ENCODE measurements at places on chromosomes 4 and X. TPM values are rescaled to one million over a fixed set of nuclear protein-coding genes. Genes with fewer than 3 reads are reported as not detected.

DNA sequence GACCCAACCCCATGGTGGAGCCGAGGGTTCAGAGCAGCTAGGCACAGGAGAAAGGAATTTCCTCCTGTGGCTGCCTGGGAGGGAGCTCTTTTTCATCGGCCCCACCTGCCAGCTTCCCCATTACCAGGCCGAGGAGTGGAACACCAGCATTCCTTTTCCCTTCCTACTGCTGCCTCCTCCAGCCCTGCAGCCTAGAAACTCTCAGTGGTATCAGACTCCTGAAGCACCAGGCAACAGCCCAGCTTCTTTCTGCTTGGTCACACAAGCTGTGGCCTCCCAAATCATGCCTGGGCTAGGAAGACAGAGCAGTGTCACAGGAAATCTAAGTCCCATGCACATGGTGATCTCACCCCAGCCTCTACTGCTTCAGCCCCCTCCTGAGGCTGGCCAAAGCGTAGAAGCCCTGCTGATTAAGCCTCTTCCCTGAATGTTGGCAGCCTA is 30.1 kb downstream of the RTL5 start:
- no peak for DNase-seq

DNA sequence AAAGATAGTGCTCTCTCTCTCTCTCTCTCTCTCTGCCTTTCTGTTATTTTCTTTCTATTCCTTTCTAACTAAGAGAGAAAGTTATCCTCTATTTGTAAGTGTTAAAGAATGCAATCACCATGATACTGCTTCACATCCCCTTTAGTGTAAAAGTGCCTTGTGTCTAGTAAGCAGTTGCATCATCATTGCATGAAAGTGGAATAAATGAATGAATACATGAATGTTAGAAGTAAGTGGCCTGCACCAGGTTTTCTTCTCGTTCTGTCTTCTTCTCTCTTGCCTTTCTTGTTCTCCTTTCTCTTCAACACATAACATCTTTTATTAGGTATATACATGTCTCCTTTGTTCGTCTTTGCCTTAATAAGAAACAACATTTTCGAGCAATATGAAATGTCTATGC is 35.2 kb downstream of the TRIM2 start:
- DNase-seq = no peak

MXRA5 gene
- total RNA-seq = not detected

STARD8 gene
- 1.0 TPM for total RNA-seq

GRCh38 chrX:70301716-70302115 is 11.8 kb downstream of the KIF4A start:
- DNase-seq = no peak

ANKRD50 gene
- total RNA-seq = 47.6 TPM

DNA sequence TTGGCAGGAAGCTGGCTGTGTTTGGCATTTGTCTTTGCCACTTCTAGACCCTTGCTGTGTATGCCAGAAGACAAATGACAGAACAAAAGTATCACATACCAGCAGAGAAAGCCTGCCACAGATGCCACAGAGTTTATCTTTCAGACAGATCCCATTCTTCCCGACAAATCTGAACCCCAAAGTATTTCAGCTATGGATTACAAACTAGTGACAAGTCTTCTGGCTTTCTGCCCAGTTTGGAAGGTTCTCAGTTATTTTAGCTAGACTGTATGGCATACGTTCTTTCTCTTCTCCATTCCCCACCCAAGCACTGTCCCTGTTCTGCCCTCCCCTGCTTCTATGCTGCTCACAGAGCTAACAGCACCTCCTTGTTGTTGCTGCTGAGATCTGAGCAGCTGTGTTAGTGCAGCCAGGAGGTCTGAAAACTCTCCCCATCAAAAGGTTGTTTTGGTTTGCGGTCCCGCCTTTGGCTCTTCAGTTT is 236.7 kb downstream of the FRAS1 start:
- peak; percentile 61 for DNase-seq

DNA sequence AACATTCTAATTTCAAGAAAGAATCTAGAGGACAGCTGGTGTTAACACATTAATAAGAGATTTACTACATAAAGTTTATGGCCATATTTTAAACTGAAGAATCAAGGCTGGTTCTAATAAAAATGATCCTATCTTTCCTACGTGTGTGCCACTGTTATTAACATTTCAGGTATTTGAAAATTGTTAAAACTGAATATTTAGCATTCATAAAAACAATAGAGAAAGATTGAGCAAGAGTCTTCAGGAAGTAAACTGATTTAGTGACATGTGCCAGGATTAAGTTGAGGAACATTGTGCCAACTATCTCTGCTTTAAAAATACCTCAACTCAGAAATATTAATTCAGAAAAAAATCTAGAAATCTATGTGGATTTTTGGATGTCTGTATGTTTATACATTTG is 810.1 kb downstream of the FAT4 start:
- DNase-seq = no peak

DNA sequence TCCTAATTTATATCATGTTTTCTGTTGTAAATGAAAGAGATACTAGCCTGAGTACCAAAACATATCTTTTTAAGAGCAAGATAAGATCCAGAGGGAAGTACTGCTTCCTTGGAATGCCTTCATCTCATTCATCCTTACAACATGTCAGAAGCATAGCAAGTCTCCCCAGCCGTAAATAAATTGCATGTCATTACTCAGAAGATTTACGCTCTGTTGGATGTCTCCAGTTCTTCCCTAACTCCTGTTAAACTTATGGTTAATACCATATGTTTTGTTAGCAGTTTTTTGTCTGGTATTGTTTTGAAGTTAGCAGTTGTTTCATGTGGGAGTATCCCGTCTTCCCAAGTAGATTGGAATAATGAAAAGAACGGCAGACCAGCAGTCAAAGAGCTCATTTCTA is 7.5 kb upstream of the GPC3 start:
- DNase-seq = no peak

- DNase-seq = no peak
Measured at GRCh38 chr4:69832326-69833030, 27.5 kb downstream of the SULT1E1 start.

DNA sequence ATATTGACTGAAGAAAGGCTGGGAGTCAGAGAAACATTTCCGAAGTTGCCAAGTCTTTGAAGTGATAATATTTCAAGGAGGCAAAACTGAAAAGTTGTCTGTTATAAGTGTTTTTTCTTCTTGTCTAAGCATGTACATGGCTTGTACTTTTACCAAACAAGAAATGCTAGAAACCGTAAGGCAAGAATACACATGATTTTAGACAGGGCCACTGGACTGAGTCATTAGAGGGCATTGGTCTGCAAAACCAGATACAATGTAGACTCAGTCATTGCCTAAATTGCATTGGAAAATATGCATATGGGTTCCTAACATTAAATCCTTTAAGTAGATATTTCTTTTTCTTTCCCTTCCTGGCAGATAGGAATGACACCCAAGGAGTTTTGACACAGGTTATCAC is 284.9 kb upstream of the PUDP start:
- DNase-seq = no peak

DNA sequence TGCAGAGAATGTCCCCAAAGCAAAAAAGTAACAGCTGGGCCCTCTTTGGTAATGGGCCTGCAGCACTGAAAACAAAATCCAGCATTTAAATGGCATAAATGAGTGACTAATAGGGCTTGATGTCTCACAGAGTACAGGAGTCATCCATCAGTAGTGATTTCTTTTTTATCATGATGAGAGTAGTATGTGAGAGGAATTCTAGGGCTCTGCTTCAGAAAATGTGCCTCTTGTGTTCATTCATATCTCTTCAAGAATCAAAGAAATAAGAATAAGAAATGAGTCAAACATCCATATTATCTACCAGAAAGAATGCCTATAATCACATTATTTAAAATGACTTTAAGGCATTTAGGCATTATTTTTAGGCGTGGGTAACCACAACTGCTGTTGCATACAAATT is 792.9 kb upstream of the HTR2C start:
- DNase-seq = no peak

DNA sequence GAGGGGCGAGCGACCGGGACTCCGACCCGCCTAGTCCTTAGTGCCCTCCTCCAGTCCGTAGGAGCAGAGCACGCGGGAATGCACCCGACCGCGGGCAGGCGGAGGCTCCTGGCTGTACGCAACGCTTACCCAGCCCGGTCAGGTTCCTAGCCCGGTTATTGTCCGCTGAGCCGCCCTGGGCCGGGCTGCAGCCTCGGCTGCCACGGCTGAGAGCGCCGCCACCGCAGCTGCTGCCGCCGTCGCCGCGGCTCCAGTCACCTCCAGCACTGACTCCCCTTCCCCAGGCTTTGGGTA is at the start of gene AMER1:
TSS of gene AMER1 (minus strand) at position 268 of the 294 bp plus-strand sequence. CDS start 12,422 bp downstream, outside the sequence.
- DNase-seq = no peak

TDO2 gene
- not detected for total RNA-seq

DNA sequence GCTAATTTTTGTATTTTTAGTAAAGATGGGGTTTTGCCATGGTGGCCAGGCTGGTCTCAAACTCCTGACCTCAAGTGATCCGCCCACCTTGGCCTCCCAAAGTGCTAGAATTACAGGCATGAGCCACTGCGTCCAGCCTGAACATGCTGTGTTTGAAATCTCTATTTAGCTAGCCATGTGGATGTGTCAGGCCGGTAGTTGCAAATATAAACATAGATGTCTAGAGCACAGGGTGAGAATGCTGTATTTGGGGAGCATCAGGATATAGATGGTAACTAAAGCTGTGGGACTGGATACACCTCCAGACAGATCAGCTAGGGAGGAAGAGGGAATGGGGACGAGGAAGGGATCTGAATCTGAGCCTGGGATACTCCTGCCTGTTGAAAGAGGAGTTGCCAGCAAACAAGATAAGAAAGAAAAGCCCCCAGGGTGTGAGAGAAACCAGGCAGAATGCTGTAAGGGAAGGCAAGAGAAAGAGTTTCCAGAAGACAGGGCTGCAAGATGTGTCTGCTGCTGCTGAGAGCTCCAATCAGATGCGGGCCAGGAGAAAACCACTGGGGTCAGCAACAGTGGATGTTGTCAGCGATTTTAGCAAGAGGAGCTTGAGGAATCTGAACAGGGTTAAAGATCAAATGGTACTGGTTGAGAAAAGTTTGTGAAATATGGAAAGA is 177.4 kb downstream of the PALLD start:
- no peak for DNase-seq

DNA sequence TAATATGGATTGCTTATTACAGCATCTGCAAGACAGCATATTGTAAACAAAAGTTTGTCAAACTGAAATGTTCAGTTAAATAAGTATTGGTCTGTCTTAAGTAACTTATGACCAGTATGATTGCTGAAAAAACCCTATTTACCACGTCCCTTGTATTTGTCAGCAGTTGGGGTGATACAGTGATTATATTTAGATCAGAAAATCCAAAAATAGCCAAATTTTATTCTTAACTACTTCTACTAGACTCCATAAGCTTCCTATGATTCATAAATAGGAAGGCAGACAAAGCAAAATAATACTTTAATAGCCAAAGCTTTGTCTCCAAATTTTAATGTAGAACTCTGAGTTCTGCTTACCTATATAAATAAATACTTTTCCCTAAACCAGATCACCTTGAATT is 45.3 kb downstream of the TBCK start:
- DNase-seq = no peak

GNRHR gene
- not detected for total RNA-seq

SMIM20 gene
- total RNA-seq = 45.1 TPM

DNA sequence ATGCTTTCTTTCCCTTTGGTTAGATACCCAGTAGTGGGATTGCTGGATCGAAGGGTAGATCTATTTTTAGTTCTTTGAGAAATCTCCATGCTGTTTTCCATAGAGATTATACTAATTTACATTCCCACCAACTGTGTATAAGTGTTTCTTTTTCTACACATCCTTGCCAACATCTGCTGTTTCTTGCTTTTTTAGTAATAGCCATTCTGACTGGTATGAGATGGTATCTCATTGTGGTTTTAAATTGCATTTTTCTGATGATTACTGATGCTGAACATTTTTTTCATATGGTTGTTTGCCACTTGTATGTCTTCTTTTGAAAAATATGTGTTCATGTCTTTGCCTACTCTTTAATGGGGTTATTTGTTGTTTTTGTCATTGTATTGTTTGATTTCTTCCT is 6.6 kb upstream of the AGA start:
- DNase-seq = no peak

DNA sequence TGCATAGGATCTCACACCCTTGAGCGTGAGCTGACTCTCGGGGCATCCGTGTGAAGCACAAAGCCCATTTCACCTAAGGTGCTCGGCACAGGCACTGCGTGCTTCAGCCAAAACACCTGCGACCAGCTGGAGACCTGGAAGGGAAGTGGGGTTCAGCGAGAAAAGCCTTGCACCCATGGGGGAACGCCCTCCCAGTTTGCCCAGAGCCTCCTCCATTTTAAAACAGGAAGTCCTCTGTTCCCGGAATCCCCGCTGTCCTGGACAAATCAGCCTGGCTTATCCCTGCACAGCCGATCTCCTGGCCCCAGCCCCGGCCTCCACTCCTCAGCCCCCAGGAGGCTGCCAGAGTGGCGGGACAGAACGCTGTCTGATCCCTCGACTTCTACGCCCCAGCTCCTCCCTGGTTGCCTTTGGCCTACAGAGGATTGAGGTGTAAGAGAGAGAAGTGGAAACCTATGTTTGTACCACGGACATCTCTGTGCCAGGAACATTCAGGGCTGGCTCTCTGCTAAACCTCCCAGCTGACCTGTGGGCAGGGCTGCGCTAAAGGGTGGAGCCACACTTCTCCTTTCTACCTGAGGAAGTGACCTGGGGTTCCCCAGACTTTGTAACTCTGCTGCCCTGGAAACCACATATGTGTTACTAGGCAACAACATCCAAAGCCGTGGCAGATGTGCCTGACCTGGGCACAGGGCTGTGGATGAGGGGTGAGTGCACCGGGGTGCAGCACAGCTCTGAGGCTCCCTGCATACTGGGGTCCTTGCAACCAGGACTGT is 3.8 kb upstream of the C4orf50 start:
- DNase-seq = no peak

TBX22 gene
- total RNA-seq = not detected

SOD3 gene
- not detected for total RNA-seq

DNA sequence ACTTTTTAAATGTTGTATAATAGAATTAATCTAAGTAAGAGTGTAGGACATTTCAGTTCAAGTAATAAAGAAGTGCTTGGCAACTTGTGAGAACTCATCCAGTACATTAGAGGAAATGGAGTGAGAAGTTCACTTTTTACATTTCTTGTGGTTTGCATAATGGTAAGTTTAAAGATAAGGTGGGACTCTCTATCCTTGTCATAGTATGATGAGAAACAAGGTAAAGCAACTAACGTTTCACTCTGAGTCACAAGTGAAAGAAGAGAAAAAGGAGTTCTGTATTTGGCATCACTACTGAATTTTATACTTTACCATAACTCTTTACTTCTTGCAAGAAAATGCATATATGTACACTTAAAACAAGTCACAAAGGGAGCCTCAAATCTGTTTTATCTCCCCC is 219.4 kb downstream of the SLC4A4 start:
- DNase-seq = no peak

- DNase-seq = no peak
Measured at GRCh38 chr4:76366737-76367136, 54.2 kb downstream of the CCDC158 start.

GRCh38 chr4:20319825-20320612 is 68.3 kb downstream of the SLIT2 start:
- DNase-seq = no peak
